ENCODE measurements at places on chromosomes 3 and 15. TPM values are rescaled to one million over a fixed set of nuclear protein-coding genes. Genes with fewer than 3 reads are reported as not detected.

- no peak for DNase-seq
These were observed 74.3 kb downstream of the CRYBG3 start for GRCh38 chr3:97896129-97896528.

DNA sequence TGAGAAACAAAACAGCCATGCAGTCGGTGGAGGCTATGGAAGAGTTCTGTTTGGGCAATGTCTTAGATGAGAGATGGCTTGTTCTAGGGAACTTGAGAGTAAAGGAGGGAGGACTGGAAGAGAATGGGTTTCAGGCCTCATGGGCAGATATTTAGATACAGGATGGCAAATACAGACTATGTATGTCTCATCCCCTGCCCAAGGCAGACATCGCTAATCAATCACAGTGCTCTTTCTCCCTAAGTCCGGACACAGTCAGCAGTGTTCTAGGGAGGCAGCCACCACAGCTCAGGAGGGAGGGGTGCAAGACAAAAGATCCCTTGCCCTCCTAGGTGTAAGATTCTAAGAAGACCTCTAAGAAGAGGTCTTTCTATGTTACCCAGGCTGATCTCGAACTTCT lies 159.3 kb upstream of the TLE3 start:
- DNase-seq = no peak

GRCh38 chr3:56976651-56977560 lies 83.6 kb upstream of the SPATA12 start:
- DNase-seq = no peak

STRA6 gene
- total RNA-seq = not detected

CKMT1B gene
- not detected for total RNA-seq

SSUH2 gene
- total RNA-seq = not detected

All from CD8-positive, alpha-beta memory T cell (primary cell).